ENCODE measurements at places on chromosomes 7 and 10.

DNA sequence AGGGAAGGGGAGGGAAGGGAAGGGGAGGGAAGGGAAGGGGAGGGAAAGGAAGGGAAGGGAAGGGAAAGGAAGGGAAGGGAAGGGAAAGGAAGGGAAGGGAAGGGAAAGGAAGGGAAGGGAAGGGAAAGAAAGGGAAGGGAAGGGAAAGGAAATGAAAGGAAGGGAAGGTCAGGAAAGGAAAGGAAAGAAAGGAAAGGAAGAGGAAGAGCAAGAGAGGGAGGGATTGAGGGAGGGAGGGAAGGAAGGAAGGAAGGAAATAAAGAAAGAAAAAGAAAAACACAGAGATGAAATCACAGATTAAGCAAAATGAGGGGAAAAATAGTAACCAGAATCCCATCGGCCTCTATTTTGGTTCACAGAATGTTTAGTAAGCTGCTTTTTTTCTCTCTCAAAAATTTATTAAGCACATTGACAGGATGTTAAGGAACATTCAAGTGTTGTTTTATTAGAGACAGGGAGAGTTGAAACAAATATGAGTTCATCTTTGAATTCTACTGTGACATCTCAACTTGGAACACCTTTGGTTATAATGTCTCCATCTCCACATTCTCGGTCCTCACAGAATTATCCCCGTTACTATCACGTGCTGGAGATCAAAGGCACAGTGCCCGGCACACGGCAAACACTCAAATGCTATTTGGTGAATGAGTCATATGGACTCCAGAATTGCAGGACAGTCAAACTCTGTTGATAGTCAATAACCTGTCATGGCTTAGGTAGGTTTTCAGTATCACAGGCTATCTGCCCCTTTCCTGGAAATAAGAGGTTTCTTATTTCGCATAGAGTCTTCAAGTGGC is 52.4 kb downstream of the ABCB1 start:
- DNase-seq, result no peak

- DNase-seq, result no peak
These were observed 31.9 kb downstream of the LDB3 start for GRCh38 chr10:86699991-86700840.

DNA sequence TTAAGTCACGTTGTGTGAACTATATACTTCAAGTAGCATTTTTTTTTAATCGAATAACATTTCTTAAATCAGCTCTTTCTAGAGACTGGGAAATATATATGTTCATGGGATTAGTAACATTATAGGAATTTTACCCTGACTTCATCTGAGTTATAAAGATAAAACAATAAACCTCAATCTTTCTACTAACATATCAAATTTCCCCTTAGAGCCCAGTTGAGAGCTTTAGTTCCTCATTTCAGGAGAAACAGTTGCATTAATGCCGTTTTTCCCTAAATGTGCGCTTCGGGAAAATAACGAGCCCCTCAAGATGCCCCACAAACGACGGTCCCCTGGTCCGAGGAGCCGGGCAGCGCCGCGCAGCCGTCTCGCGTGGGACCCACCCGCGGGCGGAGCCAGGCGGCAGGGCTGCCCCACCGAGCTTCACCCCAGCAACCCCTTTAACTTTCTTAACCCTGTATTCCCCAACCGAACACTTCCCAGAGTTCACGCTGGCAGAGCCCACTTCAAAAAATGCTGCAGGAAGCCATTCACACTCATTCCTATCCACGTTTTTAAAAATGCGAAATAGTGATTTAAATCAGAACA is 152.5 kb upstream of the YAE1 start:
- DNase-seq, result no peak

DNA sequence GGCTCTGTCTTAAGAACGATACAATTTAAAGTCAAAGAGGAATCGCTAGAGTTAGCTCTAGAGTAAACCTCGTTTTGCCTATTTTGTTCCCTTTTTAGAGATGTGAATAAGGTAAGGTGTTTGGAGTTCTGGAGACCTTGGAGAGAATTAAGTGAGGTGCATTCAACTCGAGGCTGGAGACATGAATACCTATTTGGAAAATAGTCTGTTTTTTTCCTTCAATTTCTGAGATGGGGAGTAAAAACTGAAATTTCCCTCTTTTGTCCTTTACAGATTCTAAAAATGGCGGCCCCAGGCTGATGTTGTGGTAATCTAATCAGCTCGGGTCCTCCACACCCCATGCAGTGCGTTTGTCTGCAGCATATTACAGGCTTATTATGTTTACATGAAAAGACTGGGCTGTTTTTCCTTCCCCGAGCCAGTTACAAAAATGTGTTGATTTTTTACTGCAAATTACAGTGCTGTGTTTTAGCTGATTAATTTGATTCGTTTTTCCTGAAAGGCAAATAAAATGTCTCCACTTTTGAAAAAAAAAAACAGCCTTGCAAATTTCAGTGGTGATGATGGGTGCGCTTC is 1.5 kb downstream of the KMT2E start:
- no peak for DNase-seq

DNA sequence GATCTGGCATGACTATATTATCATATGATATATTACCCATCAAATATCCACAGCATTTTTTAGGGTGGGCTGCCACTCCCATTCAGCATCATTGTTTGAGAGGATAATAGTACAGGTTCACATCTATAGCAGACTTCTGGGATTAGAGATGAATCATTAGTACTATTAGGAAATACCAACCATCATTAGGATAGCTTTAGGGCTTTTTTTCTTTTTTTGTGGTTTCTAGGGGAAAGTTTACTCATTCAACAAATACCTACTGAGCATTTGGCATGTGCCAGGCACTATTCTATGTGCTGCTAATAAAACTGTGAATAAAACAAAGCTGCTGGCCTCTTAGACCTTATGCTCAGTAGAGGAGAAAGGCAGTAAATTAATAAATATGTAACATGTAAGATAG is 40.6 kb downstream of the NHLRC2 start:
- no peak for DNase-seq

- no peak for DNase-seq
These were observed 331.1 kb downstream of the KIF20B start for GRCh38 chr10:90032519-90032918.

DNA sequence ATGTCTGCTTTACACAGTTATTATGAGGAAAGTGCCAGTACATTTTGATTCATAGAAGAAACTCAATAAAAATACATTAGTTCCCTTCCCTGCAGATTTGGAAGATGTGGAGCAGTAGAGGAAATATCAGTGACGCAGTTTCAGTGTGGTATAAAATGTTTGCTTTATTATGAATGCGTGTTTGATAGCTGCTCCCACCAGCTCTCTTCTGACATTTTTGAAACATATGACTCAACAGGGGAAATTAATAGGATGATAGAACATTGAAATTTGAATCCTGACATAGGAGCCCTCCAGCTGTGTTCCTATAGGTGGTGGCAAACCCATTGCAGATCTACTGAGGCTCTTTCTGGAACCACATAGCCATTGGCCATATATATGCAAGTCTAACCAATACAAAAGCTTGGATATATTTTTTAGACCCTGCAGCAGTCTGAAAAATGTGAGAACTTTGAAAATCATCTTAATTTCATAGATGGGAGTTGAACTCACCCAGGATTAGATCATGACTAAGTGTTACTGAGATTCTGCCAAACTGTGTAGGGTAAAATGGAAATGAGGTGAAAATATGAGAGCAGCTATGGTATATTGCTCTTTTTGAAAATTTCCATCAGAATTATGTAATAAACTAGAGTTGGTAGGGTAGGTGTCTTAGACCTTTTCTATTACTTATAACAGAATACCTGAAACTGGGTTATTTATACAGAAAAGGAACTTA is 47.8 kb downstream of the BZW2 start:
- DNase-seq, result no peak

DNA sequence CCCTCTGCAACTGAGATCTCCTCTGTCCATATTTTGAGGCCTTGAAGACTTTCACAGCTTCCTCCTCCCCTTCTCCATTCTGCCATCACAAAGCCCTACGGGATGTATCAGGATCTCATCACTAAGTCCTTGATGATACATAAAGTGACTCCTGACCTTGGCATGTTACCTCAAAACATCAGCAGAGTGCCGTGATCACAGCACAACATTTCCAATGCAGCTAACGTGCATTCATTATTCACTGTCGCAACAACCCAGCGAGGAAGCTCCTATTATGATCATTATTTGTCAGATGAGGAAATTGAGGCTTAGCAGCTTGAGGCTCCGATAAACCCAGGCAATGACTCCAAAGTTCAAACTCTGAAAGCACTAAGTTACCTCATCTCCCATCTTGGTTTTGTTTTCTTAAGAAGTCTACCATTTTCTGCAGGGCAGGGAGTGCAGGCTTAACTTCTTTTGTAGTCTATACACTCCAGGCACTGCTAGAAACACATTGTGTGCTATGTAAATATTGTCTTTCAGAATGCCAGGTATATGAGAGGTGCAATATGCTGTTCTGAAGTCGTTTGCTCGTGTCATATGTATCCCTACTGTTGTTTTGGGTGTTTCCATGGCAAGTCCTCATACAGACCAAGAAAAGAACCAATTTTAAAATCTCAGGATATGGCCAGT is 80.6 kb upstream of the C1QL3 start:
- DNase-seq, result no peak

- DNase-seq, result no peak
These were observed 598.0 kb downstream of the PTPRN2 start for GRCh38 chr7:157989589-157989988.

DNA sequence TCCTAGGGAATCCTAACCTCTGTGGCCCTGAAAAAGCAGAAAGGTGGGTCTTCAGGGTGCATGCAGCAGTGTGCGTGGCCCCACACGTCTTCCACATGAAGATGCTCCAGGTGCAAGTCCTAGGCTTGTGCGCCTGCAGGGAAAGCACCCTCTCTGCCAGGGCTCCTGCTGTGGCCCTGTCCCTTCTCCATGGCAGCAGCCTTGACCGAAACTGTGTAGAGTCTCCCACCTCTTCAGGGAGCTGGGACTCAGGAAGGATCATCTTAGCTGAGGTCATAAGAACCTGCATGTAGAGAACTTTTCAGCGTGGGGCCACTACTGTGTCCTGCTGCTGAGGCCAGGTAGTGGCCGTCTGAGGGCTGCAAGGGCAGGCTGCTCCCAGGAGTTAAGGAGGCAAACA is 6.3 kb upstream of the CSGALNACT2 start:
- DNase-seq, result no peak

DNA sequence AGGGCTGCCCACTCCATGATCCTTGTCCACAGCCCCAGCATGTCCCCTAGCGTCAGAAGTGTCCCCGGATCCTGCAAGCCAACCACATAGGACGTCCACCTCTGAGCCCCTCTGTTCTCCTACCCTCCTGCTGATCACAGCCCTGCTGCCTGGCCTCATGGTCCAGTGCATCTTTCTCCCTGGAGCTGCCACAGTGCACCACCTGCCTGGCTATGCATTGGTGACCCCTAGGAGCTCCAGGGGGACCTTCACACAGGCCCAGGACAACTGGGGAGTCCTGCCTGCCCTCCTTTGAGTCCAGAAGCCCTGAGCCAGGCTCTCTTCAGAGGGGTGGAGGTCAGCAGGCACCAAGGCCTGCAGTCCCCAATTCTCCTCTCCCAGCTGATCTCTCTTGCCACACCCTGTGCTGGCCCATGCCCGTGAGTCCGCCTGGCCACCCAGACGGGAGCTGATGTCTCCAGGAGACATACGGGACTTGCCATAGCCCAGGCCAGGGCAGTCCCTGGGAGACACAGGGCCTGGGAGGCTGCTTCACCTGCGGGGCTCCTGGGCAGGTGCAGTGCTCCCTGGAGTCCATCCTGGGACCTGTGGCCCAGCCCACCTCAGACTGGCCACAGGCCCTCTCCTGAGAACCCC is 77.4 kb upstream of the RET start:
- DNase-seq, result no peak

DNA sequence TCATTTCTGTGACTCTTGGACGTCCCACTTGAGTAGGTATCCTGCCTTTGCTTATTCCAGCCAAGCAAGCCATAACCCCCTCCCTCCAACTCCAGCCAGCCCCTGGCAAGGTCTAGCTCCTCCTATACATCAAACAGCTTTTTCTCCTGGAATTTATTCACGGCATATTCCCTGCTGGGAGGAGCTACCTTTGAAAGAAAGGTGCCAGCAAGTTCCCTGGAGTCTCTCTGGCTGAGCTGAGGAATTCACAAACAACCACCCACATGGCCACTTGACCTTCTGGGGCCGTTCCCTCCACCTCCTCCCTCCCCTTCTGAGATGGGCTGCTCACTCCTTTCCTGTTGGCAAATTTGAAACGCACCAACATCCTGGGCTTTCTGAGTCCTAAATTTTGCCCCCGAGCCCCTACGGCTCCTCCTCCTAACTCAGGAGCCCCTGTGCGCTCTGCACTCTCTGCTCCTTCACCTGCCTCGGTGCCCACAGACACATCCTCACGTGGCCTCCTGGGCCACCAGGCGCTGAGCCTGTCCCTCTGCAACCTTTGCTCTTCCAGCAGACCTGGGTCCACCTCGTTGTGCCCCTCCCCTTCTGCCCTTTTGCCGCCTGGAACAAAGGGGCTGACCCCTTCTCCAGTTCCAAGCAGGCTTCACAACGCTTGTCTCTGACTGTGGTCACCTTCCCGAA is 48.0 kb downstream of the HSPA12A start:
- DNase-seq, result no peak

- no peak for DNase-seq
These were observed 19.3 kb upstream of the ZNF365 start for GRCh38 chr10:62354916-62355315.
